ENCODE measurements at places on chromosomes 11 and 22.

DNA sequence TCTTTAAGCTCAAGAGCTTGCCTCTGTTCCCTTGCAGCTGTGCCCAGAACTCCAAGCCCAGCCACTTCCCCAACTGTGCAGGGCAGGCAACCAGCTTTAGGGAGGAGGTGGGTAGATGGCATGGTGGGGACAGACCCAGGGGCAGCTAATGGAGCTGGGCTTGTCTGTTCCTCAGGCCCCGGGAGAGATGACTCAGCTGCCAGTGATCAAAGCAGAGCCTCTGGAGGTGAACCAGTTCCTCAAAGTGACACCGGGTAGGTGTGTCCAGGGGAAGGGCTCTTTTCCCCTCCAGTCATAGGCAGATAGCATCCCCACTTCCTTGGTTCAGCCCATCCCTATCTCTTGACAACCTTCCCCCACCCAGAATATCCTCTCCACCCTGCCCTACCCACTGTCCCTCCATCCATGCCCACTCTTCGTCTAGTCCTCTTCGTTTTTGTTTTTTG lies 32.4 kb downstream of the CREB3L1 start:
- no peak for DNase-seq

GRCh38 chr22:22555596-22555995 lies 3.5 kb downstream of the PRAME start:
- DNase-seq, result no peak

- DNase-seq, result no peak
Measured at GRCh38 chr11:19766810-19767209, 54.2 kb downstream of the NAV2 start.

DNA sequence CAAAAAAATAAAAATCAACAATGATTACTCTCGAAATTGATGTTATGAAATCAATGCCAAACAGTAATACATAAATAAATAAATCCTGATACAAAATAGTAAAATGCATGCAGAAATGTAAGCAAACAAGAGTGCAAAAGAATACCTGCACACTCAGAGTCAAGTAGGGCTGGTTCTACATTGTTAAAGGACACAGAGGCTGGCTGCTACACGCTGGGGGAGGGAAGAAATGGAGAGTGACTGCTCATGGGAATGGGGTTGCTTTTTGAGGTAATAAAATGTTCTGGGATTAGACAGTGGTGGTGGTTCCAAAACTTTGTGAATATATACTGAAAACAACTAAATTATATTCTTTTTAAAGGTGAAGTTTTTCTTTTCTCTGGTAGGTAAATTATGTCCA lies 32.1 kb downstream of the MAPK1 start:
- DNase-seq, result no peak

- DNase-seq, result no peak
Measured at GRCh38 chr22:23183061-23183698, 2.9 kb downstream of the BCR start.

DNA sequence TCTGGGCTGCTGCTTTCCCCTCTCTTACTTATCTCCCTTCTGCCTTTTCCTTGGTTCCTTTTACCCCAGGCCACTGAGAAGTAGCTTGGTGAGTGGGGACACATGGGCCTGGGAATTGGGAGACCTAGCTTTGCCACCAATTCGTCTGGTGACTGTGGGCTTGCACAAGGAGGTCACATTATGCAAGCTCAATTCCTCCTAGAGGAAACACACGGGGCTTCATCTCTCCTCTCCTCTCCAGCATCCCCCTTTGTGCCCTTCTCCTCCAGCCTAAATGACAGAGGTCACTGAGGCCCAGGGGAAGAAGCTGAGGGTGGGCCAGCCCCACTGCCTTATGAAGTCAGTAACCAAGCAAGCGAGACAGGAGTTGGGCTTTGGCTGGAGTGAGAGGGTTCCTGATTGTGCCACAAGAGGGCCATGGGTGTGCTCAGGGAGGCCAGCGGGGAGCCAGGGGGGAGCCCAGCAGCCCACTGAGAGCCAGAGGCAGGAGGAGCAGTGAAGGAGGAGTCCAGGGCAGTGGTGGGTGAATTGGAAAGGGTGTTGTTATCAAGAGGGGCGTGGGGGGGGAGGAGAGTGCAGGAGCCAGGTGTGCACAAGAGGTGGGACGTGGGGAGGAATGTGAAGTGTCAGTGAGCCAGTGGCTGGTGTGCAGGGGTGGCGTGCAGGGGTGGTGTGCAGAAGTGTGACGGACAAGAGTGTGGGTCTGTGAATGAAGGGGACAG lies 2.0 kb downstream of the CLCF1 start:
- DNase-seq, result no peak

DNA sequence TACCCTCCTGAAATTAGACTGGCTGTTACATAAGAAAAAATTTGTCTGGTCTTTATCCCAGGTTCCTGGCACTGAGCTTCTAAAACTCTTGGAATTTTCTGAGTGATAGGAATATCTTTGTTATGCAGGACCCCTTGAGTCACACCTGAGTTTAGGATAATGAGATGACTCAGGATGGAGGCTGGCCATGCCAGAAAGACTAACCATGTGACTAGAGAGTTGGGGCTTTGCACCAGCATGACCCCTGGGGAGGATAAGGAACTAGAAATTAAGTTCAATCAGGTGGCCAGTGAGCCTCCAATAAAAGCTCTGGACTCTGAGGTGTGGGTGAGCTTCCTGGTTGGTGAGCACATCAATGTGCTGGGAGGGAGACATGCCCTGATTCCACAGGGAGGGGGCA lies 88.1 kb downstream of the XRRA1 start:
- no peak for DNase-seq

- DNase-seq, result no peak
Measured at GRCh38 chr11:108302121-108302785, 79.4 kb downstream of the ATM start.

DNA sequence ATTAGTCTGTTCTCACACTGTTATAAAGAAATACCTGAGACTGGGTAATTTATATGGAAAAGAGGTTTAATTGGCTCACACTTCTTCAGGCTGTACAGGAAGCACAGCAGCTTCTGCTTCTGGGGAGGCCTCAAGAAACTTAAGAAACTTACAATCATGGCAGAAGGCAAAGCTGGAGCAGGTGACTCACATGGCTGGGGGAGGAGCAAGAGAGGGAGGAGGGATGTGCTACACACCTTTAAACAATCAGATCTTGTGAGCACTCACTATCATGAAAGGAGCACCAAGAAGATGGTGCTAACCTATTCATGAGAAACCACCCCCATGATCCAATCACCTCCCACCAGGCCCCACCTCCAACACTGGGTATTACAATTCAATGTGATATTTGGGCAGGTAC lies 381.6 kb downstream of the ETS1 start:
- no peak for DNase-seq

- no peak for DNase-seq
Measured at GRCh38 chr11:65816696-65817095, 17.1 kb upstream of the SNX32 start.

DNA sequence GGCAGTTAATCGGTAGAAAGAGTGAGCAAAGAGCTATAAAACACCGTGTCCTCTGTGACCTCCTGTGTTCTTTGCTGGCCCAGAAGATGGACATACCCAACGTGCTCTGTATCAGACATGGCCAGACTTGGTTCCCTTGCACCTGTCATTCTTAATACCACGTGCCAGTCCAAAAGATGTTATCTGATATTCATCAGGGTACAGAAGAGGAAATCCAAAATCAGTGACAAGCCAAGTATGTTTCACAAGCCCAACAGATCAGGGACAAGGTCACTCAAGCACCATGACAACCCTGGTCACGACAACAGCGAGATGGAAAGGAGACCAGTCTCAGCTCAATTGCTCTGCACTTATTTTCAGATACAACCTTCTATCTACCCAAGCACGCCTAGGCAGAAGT lies 3.4 kb downstream of the LRP4 start:
- no peak for DNase-seq

DNA sequence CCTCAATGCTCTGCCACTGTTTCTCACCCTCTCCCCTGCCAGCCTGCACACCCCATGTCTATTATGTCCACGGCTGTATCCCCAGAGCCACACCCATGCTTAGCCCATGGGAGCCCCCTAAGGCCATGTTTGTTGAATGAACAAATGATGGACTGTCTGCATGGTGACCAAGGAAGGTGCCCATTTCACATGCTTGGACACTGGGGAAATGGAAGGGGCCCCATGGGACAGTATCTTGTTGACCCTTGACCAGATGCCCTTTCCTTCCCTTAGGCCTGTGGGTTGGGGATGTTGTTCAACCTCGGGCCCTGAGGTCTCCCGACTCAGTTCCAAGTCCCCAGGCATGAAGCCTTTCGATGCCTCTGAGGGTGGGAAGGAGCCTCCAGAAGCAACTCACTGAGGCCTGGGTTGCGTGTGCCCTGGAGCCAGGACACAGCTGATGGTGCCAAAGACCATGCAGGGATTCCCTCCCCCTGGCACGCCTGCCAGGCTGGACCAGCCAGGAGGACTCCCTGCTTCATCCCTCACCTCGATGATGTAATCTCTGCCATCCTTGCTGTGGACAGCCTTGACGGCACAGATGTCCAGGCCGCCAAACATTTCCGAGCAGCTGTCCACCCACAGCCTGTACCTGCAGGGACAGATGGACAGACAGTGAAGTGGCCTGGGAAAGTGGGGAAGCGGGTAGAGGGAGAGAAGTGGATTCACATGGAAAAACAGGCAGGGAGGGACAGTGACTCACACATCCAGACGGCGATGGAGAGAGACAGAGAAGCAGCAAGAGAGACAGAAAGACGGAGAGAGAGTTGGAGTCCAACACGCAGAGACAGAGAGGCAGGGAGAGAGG lies 58.9 kb downstream of the FBXO7 start:
- no peak for DNase-seq

DNA sequence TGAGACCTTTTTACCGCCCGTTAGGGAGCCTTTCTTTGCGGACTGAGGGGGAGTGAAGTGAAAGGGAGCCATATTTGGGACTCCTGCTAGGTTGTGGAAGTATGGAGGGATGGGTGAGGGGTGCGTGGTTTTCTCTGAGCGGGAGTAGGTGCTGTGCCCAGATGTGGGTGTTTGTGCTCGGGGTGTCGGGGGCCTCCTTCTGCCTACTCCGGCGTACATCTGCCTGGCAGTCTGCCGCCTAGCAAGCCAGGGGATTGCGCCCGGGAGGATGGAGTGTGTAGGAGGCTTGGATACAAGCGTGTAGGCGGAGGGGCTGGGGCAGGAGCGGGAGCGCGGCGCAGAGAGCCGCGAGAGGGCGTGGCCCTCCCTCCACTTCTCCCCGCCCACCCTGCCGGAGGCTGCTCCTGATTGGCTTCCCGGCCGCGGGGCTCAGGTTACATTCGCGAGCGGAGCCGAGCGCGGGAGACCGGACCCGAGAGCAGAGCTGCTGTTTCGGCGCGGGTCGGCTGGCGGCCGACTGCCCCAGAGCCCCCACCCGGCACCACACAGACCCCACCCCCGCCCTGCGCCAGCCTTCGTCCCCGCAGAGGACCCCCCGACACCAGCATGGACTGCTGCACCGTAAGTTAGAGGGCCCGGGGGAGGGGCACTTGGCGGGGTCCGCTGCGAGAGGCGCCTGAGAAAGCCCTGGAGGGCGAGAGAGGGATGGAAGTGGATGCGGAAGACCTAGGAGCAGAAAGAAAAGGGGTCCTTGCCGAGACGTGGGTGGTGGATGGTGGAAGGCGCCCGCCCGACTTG lies at the start of gene NRGN:
TSS of gene NRGN (plus strand) at position 464 of the 798 bp plus-strand sequence. CDS start at position 607, 143 bp downstream.
- DNase-seq, result peak; percentile 79

DNA sequence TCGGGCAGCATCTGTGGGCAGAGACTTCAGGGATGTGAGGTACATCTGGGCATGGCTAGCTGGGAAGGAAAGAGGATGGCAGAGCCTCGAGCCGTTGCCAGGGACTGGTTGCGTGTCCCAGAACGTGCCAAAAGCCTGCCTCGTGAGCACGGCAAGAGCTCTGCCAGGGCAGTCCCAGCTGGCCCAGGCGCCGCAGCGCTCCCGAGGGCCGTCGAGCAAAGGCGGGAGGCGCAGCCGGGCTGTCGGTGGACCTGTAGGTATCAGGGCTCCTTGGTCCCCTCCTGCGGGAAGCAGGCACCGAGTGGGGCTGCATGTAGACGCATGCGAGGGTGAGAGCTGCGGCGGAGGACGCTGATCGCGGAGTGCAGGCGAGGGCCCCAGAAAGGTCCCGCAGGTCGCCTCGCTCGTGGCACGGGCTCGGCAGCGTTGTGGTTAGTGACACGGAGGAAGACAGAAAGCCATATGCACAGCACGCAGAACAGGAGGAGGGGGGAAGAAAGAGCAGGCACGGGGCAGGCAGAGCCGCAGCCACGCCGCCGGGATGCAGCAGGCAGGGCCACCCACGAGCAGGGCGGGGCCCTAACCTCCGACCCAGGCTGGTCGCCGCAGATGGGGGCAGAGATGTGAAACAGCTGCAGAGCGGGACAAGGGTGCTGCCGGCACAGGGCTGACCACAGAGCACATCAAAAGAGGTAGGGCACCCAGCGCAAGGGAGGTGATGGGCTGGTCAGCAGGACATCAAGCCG lies 18.0 kb downstream of the LSP1 start:
- no peak for DNase-seq
